HFF-Myc (cell line): ENCODE measurements at places on chromosomes 1 and 21.

- no peak for DNase-seq
Measured at GRCh38 chr1:53369761-53370160, 41.9 kb upstream of the LRP8 start.

- DNase-seq: peak; percentile 29
Measured at GRCh38 chr21:25735646-25736597, 1.1 kb downstream of the GABPA start.

- DNase-seq: no peak
Measured at GRCh38 chr1:90881034-90881433, 140.8 kb downstream of the ZNF644 start.

DNA sequence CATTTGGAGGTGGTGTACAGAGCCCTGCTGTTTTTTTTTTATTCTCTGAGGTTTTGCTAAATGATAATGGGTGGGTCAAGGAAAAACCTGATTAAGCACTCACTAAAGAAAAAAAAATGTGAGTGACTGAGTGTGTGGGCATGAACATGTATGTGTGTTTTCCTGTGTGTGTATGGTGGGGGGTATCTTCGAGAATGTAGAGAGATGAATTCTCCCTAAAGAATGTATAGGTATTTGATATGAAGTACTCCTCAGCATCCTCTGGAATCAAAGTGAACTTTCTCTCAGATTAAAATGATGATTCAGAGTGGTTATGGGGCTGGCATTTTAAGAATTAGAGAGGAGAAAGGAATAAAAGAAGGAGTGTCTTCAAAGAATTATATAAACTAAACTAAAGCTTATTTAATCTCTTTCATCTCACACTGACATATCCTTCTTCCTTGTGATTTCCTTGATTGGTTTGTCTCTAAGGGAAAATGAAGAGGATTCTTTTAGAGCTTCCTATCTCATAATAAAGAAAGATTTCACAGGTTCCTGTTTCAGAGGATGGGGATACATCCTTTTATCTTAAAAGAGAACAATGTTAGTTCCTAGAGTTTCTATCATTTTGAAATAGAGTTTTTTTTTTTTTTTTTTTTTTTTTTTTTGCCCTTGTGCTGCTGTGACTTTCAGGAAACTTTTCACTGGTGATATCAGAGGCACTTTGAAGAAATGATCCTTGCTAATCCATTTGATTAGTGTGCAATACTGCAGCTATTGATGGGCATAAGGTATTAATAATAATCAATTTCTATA, 23.9 kb downstream of the S1PR1 start:
- DNase-seq: no peak

DNA sequence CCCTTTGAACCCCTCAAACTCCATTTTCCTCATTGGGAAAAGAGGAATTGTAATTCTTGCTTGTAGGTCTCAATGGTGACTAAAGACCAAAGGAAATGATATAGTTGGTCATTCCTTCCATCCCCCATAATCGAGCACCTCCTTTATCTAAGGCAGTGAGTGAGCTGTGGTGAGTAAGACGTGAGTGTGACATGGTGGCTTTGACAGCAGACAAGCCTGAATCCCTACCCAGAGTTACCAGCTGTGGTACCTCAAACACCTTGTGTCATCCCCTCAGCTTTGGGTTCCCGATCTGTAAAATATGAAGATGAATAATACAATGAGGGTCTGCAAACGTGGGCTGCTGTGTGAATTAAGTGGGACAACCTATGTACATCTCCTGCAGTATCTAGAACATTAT, 8.4 kb downstream of the TRAF5 start:
- DNase-seq: no peak
